Temporal lobe (tissue), 4 donors: ENCODE measurements at places on chromosomes 5 and 9. TPM values are rescaled to one million over a fixed set of nuclear protein-coding genes. Genes with fewer than 3 reads are reported as not detected.

NEUROG1 gene
- total RNA-seq: 0.49 TPM

GRM6 gene
- under 0.01 TPM for total RNA-seq

LCN2 gene
- 0.25 TPM for total RNA-seq

STK32A gene
- total RNA-seq: 2.7 TPM

PHF24 gene
- total RNA-seq: 25.6 TPM

SPATA31D4 gene
- not detected for total RNA-seq

PARP8 gene
- 44.0 TPM for total RNA-seq

AFAP1L1 gene
- total RNA-seq: 5.2 TPM

SPIN1 gene
- 256 TPM for total RNA-seq

GPR151 gene
- 0.25 TPM for total RNA-seq

RASEF gene
- 0.25 TPM for total RNA-seq

SPARC gene
- 124 TPM for total RNA-seq

TLR4 gene
- total RNA-seq: 3.9 TPM

FRRS1L gene
- 65.9 TPM for total RNA-seq

CDKN2B-AS1 gene
- 0.25 TPM for total RNA-seq

PCDHA1 gene
- total RNA-seq: 6.6 TPM

HSD17B3 gene
- 0.25 TPM for total RNA-seq

NTNG2 gene
- total RNA-seq: 4.9 TPM

CER1 gene
- not detected for total RNA-seq

ADGRD2 gene
- total RNA-seq: 0.25 TPM

ARHGEF37 gene
- total RNA-seq: 0.49 TPM

RNF208 gene
- 1.7 TPM for total RNA-seq

OCLN gene
- 6.9 TPM for total RNA-seq

GLT6D1 gene
- total RNA-seq: not detected

SPEF2 gene
- total RNA-seq: 17.5 TPM

PSD2 gene
- total RNA-seq: 31.2 TPM

WWC1 gene
- total RNA-seq: 60.5 TPM

PCDHA5 gene
- 6.6 TPM for total RNA-seq

TTC23L gene
- total RNA-seq: 3.4 TPM

SHISAL2B gene
- total RNA-seq: 0.49 TPM

PLPP7 gene
- 5.2 TPM for total RNA-seq

CCDC183 gene
- total RNA-seq: 2.2 TPM

OBP2B gene
- total RNA-seq: not detected

HMCN2 gene
- under 0.01 TPM for total RNA-seq

NUTM2F gene
- not detected for total RNA-seq

DOCK8 gene
- 3.4 TPM for total RNA-seq

LCP2 gene
- total RNA-seq: 0.98 TPM

CCIN gene
- under 0.01 TPM for total RNA-seq

ANKH gene
- total RNA-seq: 47.5 TPM

INSL6 gene
- total RNA-seq: not detected
